GM13977 (cell line): ENCODE measurements at places on chromosomes 1 and 21.

- DNase-seq = no peak
Observed at GRCh38 chr1:214546886-214547641, 4.3 kb downstream of the PTPN14 start.

DNA sequence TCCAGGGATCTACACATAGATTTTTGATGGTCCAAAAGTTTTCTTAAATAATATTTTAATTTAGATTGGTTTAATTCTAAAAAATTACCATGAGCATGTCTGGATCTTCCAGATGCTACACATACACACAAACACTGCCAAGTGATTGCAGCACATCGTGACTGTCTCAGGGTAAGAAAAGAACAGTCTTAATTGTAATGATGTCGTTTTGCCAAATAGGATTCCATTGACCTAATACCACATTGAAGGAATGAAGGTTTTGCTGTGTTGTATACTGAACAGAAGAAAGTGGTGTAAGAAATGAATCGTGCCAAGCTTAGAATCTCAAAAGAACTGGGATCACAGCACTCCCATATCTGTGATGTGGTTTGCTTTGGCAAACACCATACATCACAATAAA lies 633.3 kb upstream of the CAMK1G start:
- no peak for DNase-seq

DNA sequence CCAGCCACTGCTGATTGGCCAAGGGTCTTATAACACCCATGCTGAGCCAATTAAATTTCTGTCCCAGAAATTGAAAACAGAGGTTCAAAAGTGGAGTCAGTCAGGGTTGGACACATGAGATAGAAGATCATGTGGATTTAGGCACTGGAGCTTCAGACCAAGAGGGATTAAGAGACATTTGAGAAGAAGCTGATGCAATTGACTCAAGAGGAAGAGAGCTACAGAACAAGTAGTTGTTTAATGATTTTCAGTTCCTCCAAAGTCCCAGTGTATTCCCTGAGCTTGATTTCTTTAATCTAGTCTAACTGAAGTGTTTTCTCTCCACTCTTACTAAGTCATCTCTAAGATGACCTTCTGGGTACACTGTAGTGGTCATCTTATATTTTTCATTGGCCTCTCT lies 227.1 kb downstream of the DUSP10 start:
- DNase-seq = no peak

DNA sequence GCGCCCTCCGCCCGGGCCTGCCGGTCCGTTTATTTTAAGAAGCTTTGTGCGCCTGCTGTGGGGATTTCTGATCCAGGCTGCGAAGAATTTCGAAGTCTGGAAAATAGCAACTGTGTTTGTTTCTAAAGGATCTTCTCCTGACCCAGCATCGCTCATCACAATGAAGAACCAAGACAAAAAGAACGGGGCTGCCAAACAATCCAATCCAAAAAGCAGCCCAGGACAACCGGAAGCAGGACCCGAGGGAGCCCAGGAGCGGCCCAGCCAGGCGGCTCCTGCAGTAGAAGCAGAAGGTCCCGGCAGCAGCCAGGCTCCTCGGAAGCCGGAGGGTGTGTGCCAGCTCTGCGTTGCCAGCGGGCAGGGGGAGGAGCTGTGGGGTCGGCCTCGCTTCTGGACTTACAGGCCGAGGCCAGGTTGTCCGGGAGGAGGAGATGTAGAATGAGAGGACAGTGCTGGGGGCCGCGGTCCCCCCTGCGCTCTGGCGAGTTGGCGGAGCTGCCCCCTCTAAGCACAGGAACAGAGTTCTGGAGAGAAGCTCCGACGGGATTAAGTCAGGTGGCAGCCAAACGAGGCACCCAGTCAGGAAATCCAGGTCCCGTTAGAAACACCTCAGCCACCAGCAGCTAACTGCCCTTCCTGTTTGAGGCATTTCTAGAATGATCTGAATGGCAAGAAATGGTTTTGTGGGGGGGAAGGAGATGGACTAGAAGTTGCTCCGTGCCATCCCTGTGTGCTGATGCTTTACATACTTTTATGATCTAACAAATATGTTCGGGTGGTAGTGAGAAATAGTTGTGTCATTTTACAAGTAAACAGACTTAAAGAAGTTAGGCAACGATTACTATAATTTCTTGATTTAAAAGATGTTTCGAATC lies 948 bp downstream of the TXLNA start:
- peak; percentile 46 for DNase-seq

DNA sequence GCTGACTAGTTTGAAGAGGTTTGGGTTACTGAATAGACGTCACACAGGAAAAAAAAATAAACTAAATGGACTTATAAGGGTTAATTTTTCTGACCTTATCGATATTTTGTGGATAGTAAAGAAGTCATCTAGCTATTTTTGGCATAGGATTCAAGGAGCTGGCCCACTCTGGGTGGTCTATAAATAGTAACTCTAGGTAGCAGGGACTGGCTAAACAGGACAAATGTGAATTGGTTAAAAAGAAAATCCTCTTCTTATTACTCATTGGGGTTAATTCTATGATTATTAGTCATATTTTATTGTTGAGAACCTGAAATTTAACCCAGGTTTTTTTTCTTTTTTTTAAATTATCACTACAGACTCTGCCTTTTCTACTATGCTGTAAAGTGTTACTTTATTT lies 61.7 kb downstream of the ATF6 start:
- no peak for DNase-seq

- peak; percentile 89 for DNase-seq
Observed at GRCh38 chr1:203340112-203340790, 10.7 kb downstream of the FMOD start.

GRCh38 chr1:228979325-228979699 lies 244.0 kb downstream of the RHOU start:
- DNase-seq = no peak

DNA sequence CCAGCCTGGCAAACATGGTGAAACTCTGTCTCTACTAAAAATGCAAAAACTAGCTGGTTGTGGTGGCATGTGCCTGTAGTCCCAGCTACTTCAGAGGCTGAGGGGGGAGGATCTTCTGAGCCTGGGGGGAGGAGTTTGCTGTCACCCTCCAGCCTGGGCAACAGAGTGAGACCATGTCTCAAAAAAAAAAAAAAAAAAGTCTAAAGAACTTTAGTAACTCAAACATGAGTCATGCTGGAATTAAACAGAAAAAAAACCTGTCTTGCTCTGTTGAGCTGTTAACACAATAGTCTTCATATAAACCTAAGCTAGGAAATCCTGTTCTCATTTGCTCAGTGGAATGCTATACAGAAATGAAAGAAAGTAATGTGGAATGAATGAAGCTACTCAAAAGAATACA lies 16.7 kb upstream of the DISP1 start:
- DNase-seq = no peak

DNA sequence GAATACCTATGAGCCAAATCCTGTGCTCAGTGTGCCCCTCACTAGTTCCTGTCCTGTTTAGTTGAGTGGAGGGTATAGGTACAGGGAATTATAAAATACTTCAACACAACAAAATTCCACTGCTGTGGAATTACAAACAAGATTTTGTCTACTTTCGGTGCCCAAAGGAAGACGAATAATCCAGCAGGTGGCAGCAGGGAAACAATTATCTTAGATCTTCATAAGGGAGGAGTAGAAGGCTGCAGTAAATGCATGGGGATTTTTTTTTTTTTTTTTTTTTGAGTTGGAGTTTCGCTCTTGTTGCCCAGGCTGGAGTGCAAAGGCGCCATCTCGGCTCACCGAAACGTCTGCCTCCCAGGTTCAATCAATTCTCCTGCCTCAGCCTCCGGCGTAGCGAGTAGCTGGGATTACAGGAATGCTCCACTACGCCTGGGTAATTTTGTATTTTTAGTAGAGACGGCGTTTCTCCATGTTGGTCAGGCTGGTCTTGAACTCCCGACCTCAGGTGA lies 2.0 kb upstream of the PIP5K1A start:
- peak; percentile 50 for DNase-seq

- no peak for DNase-seq
Observed at GRCh38 chr1:91803123-91803522, 82.8 kb downstream of the TGFBR3 start.

- DNase-seq = no peak
Observed at GRCh38 chr21:46247699-46248421, 19.3 kb upstream of the LSS start.

DNA sequence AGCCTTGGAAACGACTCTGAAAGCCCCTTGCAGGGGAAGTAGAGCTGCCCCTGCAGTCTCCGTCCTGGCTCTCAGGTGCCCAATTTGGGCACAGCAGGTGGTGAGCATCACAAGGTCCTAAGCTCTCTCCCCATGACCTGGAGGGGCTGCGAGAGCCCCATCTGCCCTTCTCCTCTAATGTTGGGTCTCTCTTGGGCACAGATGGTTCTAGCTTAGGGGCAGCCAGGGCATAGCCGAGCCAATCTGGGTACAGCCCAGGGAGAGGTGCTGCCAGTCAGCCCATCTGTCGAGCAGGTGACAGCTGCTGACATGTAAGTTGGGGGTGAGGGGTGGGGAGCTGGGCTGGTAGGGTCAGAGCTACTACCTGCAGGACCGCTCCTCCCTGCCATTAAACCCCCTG lies 50.7 kb downstream of the SYT2 start:
- no peak for DNase-seq

DNA sequence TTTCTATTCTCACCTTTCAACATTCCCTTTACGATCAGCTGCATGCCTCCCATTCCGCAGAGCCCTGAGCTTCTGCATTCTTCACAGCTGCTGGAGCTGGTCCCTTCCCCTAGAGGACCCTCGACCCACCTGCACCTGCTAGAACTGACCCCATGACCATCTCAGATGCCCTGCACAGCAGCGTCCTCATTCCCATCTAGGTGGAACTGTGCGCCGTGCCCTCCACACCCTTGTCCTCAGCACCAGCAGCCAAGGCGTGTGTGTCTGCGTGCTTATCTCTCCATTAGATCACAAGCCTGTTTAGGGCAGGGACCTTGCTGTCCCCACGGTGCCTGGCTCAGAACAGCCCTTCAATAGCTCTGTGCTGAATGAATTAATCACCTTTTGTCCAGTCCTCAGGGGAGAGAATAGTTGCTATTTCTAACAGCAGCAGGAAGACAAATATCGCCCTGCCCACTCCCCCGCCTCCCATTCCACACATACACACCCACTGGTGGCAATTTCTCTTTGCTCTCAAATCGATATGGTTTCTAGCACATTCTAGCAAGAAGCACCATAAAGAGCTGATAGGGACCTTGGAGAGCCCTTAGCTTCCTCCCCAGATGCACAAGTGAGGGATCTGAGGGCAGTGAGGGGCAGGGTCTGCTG lies 61.7 kb downstream of the KCNN3 start:
- DNase-seq = no peak

- no peak for DNase-seq
Observed at GRCh38 chr21:17454315-17455027, 58.4 kb upstream of the CXADR start.

- DNase-seq = peak; percentile 22
Observed at GRCh38 chr1:221740993-221741702, 741 bp downstream of the DUSP10 start.

DNA sequence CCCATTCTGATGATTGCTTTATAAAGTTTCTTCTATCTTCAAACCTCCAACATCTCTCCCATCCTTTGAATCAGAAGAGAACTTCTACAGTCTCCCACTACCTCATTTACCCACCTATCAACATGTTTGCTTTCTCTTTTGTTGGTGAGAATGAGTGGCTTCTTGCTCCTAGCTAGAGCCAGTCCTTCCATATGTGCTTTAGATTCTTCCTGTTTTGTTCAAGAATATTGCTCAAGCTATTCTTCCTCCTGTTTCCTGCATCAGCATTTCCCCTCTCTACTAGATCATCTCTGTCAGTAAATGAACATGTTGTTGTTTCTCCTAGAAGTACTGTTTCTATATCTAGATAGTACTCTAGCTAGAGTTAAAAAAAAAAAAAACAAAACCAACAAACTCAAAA lies 6.3 kb downstream of the ATF6 start:
- no peak for DNase-seq

- DNase-seq = no peak
Observed at GRCh38 chr1:15736038-15736891, at the start of gene SLC25A34. SLC25A34 (plus strand) TSS chr1:15736258; CDS start chr1:15736486, 228 bp downstream.

- DNase-seq = no peak
Observed at GRCh38 chr1:40740039-40740996, 43.3 kb upstream of the KCNQ4 start.

- peak; percentile 38 for DNase-seq
Observed at GRCh38 chr21:34526618-34527290, 14.7 kb upstream of the KCNE1 start.

DNA sequence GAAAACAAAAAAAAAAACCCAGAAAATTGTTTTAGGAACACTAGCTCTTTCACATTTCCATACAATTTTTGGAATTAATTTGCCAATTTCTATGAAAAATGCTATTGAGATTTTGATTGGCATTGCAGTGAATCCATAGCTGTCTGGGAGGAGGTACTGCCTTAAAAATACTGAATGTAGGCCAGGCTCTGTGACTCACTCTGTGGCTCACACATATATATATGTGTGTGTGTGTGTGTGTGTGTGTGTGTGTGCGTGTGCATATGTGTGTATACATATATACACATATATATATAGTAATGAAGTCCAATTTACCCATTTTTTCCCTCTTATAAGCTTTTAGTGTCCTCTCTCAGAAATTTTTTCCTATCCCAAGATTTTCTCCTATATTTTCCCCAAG lies 214.2 kb upstream of the DMRTA2 start:
- DNase-seq = no peak

DNA sequence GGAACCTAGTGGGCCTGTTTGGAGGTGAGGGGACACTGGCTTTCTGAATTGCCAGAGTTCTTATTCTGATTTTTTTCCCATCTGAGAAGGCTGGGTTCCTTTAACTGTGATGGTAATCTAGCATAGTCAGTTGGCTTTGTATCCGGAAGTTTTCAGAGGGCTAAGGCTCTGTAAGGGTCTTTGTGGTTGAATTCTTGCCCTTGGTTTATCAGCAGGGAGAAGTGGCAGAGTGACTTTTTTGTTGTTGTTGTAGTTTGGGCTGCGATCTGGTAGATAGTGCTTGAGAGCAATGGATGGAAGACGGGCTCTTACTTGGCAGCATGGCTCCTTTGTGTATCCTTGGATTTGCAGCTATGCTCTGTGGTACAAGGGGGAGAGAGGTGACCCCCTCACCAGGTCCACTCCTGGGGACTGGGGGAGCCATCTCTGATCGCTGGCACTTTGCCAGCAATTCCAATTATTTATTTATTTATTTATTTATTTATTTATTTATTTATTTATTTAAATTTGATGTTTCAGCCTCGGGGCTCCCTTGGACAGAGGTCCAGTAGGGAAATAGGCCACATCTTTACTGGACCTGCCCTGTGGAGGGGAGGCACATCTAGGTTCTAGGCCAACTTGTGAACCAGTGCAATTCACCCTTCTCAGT lies 18.5 kb downstream of the TCP10L start:
- DNase-seq = no peak

GRCh38 chr1:15974855-15975254 lies 1.0 kb downstream of the ZBTB17 start:
- DNase-seq = peak; percentile 70

DNA sequence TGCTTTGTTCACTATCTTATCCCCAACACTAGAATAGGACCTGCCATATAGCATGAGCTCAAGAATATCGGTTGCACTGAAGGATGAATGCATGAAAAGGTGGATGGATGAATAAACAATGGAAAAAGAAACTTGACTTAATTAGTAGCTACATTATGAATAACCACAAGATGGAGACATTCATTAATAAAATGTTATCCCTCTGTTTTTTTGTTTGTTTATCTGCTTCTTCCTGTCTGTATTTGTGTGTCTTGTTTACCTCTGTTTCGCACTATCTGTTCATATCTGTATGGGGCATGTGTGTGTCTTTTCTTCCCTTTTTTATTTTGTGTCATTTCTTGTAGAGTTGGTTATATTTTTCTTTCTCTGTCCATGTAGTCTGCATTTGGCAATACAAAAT lies 1.1 kb upstream of the OR14I1 start:
- no peak for DNase-seq

GRCh38 chr1:175969231-175969630 lies 225.8 kb upstream of the TNR start:
- no peak for DNase-seq

GRCh38 chr1:64539781-64540218 lies 69.9 kb downstream of the CACHD1 start:
- no peak for DNase-seq
